HTR-8/SVneo (cell line): ENCODE measurements at places on chromosomes 7 and 10.

DNA sequence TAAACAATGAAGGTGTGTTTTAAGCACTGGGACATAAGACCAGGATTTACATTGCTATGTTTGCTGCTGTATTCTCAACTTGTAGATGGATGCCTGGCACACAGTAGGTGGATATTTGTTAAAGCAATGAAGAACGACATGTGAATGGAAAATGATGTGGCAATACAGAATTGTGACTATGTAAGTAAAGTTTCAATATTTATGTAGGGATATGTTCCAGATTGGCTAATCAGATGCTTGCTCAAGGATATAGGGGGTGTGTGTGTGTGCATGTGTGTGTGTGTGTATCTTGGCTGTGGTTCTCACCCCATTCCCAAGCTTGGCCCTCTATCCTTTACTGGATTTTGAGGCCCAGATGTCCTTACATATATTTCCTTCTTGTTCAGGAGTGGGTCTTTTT is 42.7 kb upstream of the LAMB1 start:
- no peak for DNase-seq

DNA sequence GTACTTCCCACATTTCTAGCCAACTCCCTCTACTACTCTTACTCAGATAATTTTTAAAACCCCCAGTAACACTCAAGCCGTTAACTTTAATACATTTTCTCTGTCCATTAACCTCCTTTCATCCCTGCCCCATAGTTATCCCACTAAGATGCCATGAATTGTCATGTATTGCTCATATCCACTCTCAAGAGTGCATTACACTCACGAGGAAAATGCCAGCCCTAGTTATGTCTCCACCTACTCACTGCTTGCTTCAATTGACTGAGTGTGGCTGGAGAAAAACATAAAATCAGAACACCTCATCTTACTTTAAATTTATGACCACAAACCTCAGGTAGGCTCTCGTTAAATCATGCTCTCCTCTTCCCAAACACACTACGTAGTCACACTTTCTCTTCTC is 324.1 kb upstream of the NPSR1 start:
- DNase-seq = no peak

DNA sequence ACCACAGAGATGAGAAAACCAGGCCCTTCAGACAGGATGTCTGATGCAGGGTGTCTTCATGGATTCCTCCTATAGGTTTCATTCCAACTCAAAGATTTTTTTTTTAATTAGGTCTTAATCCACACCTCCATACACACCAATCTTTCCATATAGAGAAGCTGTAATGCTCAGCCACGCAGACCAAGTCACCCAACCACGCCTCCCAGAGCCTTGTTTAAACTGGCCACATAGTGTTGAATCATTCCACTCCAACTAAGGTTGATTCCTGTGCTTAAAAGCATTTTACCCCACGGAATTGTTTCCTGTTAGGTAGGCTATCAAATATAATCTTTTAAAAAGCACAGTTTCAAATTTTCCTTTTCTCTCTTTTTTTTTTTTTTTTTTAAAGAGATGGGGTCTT is 153.6 kb downstream of the TYW1B start:
- DNase-seq = no peak

DNA sequence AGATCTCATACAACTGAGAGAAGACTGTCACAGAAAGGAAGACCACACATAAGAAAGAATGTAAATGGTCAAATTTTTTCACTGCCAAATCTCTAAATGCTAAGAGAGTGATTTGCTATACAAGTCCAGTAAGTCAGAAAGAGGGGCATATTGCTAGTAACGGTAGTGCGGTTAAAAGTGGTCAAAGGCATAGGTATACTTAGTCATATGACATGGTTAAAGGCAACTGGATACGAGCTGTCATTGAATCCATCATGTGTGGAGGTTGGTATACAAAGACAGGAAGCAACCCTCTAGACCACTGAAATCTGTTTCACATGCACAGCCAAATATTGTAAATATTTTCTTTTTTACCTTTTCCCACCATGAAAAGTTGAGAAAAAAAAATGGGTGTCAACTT is 4.8 kb downstream of the INHBA start:
- no peak for DNase-seq

DNA sequence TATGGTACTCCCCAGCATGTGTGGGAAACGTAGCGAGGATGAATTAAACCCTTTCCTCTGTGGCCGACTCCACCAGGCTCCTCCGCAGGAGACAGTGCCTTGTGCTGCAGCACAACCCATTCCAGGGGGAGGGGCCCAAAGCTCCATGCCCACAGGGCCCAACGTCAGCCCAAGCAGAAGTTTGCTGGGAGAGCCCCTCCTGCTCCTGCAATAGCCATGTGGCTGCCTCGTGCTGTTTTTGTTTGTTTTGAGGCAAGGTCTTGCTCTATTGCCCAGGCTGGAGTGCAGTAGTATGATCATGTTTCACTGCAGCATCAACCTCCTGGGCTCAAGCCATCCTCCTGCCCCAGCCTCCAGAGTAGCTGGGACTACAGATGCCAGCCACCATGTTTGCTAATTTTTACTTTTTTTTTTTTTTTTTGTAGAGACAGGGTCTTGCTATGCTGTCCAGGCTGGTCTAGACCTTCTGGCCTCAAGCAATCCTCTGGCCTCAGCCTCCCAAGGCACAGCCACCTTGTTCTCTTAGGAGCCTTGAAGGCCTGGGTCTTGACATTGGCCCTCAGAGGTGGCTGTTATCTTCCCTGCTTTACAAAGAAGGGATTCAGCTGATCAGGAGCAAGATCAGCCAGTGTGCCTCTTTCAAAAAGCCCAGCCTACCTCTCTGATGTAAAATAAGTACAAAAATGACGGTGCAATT is 102.8 kb downstream of the DYNC2I1 start:
- DNase-seq = no peak

DNA sequence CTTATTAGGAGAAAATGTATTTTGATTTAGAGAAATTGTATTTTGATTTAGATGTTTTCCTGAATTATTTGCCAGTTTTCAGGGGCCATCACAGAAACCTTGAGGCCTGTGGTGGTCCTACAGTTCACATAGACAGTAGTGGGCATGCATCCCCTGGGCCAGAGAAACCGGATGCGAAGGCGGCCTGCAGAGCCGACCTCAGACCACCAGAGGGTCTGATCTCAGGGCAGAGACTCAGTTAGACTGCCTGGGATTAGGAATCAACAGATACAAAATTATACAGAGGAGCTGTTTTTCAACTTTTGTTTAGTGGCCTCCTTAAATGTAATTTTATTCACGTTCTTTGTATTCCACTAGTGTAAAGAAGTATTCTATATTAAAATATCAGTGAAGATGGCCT is 158.4 kb downstream of the PAXIP1 start:
- no peak for DNase-seq

GRCh38 chr10:11205030-11205772 is 187.5 kb downstream of the CELF2 start:
- no peak for DNase-seq

GRCh38 chr7:25752967-25753791 is 398.8 kb upstream of the NFE2L3 start:
- no peak for DNase-seq

- DNase-seq = no peak
These were observed 12.7 kb downstream of the GET4 start for GRCh38 chr7:889025-889390.

GRCh38 chr10:4978870-4979269 is 15.7 kb downstream of the AKR1C1 start:
- DNase-seq = no peak

DNA sequence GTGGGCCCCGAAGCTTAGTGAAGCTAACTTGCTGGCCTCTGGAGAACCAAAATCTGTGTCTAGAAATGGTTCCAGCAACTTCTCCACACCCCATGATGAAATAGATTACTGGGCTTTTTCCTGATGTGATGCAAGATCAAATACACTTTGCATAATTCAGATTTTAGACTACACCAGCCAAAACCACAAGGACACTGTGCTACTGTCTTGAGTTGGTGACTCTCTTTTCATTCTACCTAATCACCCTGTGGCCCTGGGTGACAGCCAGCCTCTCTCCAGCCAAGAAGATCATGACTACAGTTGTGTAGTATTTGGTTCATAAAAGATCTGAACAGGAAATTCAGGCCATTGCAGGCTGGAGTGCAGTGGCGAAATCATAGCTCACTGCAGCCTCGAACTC is 22.2 kb downstream of the AZGP1 start:
- no peak for DNase-seq

DNA sequence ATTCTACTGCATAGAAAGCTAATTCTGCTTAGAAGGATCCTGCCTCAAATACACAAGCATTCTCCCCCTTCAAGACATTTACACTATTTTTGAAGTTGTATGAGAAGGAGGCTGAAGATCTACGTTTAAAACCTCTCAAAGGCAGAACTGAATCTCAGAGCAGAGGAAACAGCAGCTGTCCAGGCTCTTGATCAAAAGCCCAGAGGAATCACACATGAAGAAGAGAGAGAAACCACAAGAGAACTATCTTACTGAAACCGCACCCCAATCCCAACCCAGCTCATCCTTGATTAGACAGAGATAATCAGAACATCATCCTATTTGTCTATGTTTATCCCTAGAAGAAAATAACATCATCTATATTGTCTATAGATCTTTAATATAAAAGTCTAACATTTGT is 2.2 kb upstream of the DNAJC1 start:
- no peak for DNase-seq

DNA sequence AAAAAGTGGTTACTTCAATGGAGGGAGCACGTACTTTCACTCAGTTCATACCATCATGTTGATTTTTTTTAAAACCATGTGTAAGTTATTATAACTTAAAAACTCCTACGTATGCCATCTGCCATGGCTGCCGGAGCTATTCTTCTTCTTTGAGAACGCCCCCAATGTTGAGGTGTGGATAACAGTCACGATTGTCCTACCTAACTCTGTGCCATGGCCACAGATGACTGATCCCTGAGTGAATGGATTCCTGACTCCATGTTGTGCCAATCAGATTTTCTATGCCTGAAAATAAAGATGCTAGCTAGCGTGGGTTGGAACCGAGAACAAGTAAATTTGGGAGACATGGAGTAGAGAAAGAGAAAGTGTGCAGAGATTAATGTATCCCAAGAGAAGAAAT is 5.3 kb downstream of the MCMBP start:
- DNase-seq = no peak

DNA sequence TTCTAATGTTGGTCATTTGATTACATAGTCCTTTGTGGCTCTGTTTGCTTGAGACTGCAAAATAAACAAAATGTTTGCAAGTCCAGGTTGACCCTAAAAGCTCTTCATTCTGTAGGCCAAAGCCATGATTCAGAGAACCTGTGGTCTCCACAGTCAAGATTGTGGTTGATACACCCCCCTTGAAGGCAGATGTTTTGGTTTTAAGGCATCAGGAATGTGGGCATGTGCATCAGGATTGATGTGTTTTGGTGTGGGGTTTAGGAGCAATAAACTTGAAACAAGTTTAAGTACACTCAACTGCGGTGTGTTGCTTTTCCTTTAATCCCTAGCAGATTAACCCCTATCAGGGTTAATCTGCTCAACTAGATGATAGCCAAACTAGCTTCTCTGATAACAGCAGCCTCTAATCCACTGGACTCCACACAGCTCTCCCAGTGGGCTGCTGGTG is 379.1 kb upstream of the GALNT17 start:
- no peak for DNase-seq

DNA sequence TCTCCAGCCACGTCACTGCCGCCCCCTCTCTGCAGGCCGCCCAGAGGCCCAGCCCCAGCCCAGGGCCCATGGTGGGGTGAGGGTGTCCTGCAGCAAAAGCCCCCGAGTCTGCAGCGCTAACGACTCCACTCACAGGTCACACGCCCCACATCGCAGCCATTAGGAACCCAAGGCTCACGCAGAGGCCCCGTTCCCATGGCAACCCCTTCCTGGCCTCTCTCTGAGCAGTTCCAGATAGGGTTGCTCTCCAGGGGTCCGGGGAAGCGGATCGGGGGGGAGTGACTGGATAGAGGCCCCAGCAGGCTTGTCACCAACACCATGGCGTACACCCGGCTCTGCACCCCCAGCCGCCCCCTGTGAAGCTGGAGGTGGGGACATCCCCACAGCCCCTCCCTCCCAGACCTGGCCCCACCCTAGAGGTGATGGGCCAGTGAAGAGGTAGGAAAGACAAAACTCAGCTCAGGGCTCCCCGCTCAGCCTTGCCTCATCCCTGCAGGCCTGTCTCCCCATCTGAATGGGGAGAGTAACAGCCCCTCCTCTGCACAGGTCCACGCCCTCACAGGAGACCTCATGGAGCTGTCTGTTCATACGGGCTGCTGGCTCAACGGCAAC is 41.2 kb downstream of the TNRC18 start:
- DNase-seq = no peak

DNA sequence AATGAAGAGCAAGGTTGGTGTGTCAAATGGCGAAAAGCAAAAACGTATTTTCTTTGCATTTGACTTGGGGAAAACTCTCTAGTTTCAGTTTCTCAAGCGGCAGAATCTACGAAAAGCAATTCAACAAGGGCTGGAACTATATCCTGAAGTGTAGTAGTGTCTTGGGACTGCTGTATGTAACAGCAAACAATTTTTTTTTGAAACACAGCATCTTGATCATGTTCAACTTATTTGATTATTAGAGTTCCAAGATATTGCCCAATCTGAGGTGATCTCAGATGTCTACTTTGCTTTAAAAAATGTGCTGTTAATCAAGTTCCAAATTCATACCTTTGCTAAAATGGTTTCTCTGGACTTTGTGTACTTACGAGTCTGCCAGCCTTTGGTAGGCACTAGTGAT is 120.6 kb downstream of the ZWINT start:
- DNase-seq = no peak

DNA sequence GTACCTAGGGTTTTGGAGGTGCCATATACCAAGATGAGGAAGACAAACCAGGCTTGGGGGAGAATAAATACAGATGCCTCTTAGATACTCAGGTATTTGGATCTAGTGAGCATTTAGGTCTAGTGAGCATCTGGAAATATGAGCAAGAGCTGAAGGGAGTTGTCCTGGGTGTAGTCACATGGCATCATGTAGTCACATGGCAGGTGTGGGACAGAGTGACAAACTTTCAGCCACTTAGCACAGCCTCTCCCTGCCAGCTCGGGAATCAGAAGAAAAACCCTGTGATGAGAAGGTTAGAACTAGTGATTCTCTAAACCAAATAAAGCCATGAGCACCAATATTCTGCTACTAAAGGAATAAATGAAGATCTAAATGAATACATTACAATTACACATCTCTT is 24.3 kb downstream of the RGR start:
- no peak for DNase-seq

DNA sequence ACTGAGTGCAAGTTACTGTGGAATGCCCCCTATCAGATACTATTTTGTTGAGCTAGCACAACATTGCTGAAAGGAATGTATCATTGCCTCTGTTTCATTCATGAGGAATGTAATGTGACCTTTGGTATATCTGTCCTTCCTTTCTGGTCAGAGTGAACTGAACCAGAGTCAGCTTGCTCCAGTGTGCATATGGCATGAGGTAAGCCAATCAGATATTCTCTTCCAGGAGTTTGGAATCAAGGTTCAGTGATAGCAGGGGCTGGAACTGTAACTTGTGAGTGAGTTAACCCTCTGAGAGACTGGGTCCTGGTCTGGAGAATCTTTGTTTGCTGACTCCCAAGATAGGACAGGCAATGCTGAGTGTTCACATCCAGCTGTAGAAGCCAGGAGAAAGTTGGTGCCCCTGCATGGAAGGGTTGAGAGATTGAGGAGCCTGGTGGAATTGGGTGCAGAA is 45.3 kb upstream of the OSBPL3 start:
- DNase-seq = peak; percentile 69

GRCh38 chr7:55019691-55020465 is 1.1 kb downstream of the EGFR start:
- DNase-seq = peak; percentile 33

- no peak for DNase-seq
These were observed 23.6 kb upstream of the AKR1D1 start for GRCh38 chr7:138052696-138053095.
